Activated T-helper 1 cell treated with anti-CD3 and anti-CD28 coated beads, Interleukin-12 subunit alpha, Interleukin-12 subunit beta, Interleukin-2, Interleukin-4 antibody, amounts not matched to agents 30 ng/mL and 10 ng/mL and 1 ng/mL, durations not matched to agents 14 hours and 24 hours and 36 hours (primary cell): ENCODE measurements at places on chromosomes 2 and 18. TPM values are rescaled to one million over a fixed set of nuclear protein-coding genes. Genes with fewer than 3 reads are reported as not detected.

GRCh38 chr18:46329736-46330246 is 225.6 kb downstream of the HAUS1 start:
- peaks cover 42% of the 10 kb centered on the region for H3K27me3 ChIP-seq
- H3K4me1 ChIP-seq: peaks cover 12% of the 10 kb centered on the region
- no peak for DNase-seq
- H3K4me3 ChIP-seq: no peak overlapping the region

- DNase-seq: no peak
- no peak overlapping the region for H3K27ac ChIP-seq
- no peaks in the 10 kb centered on the region for H3K4me1 ChIP-seq
- H3K4me3 ChIP-seq: no peak overlapping the region
- H3K27me3 ChIP-seq: peaks cover 4% of the 10 kb centered on the region
Observed at GRCh38 chr2:100194951-100195350, 52.6 kb upstream of the AFF3 start.

DNA sequence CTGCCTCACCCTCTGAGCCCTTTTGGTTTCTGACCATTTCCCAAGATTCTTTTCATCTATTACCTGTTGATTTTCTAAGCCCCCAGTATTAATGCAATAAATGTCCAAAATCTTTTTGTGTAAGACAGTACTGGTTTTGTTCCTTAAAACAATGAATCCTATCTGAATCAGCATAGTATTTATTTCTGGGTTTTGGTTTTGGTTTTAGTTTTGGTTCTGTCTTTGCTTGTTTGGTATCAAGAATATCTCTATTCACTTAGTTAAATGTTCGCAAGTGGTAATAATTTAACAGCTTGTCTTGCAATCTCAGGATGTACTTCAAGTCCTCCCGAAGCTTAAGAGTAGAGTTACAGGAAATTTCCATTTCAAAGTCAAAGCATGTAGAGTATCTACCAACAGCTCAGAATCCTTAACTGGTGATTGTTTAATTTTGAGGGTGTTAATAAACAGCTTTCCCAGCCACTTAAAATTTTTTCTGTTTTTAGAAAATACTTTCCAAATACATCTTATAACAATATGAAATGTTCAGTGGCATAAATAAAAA is 67.7 kb upstream of the NEDD4L start:
- H3K4me1 ChIP-seq: no peaks in the 10 kb centered on the region
- H3K36me3 ChIP-seq: no peaks in the 10 kb centered on the region

DNA sequence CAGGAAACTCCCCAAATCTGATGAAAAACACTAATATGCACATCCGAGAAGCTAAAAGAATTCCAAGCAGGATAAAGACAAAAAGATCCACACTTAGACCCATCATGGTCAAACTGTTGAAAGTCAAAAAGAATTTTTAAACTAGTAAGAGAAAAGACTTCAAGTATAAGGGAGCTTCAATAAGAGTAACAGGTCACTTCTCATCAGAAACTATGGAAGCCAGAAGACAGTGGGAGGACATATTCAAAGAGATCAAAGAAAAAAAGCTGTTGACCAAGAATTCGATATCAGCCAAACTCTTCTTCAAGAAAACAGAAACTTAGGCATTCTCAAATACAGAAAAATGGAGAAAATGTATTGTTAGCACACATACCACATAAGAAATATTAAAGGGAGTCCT is 50.4 kb downstream of the ZC3H8 start:
- H3K27me3 ChIP-seq: no peaks in the 10 kb centered on the region
- peaks cover 38% of the 10 kb centered on the region for H3K36me3 ChIP-seq
- no peak overlapping the region for H3K27ac ChIP-seq

DNA sequence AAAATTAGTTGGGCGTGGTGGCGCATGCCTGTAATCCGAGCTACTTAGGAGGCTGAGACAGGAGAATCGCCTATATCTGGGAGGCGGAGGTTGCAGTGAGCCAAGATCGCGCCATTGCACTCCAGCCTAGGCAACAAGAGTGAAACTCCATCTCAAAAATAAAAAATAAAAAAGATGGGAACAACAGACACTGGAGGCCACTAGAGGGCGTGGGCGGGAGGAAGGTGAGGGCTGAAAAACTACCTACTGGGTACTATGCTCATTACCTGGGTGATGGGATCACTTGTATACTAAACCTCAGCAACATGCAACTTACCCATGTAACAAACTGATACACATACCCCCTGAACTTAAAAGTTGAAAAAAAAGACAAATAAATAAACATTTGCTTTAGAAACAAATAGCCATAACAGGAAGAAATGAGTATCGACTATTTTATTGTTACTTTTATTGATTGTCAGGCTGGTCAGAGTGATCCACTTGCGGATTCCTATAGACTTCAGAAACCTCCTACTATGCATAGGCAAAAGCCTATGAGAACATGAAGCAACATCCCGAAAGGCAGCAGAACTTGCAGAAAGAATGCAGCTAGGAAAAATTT is 61.0 kb downstream of the TMEM163 start:
- H3K4me3 ChIP-seq: no peak overlapping the region
- H3K36me3 ChIP-seq: no peaks in the 10 kb centered on the region
- H3K27me3 ChIP-seq: peaks cover 8% of the 10 kb centered on the region
- no peak overlapping the region for H3K27ac ChIP-seq
- peaks cover 27% of the 10 kb centered on the region for H3K4me1 ChIP-seq

DNA sequence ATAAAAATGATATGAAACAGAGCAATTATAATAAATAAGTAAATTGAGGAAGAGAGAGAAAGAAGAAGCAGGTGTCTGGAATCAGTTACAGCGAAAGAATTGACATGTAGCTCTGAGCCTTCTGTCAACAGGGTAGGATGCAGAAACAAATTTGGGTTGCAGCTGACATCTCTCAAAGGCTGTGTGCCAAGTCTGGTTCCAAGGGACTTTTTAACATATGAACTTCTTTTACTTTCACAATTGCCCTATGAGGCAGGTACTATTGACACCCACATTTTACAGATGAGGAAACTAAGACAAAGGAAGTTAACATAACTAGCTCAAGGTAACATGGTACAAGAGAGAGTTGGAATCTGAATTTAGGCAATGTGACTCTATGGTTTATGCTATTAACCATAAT is 260.0 kb downstream of the ASXL3 start:
- H3K27ac ChIP-seq: no peak overlapping the region
- no peak for DNase-seq
- no peaks in the 10 kb centered on the region for H3K27me3 ChIP-seq
- H3K4me1 ChIP-seq: no peaks in the 10 kb centered on the region

GRCh38 chr2:119184512-119184911 is 26.0 kb upstream of the C1QL2 start:
- H3K27ac ChIP-seq: no peak overlapping the region
- no peaks in the 10 kb centered on the region for H3K36me3 ChIP-seq
- no peaks in the 10 kb centered on the region for H3K27me3 ChIP-seq
- no peak overlapping the region for H3K4me3 ChIP-seq

DNA sequence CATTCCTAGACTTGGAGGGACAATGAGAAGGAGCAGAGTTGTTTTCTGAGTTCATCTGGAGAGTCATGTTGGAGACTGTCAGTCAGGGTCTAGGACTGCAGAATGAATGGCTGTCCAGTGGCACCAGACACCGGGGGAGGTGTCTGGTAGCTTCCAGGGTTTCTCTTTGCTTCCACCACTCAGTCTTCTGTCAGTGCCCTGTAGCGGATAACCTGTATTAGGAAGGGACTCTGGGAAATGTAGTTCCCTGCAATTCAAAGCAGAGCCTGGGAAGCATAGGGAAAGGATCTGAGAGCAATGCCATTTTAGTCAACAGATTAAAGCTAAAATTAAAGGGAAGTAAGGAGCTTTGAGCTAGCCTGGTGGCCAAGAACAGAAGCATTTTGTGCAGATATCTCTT is 257.9 kb downstream of the THSD7B start:
- no peaks in the 10 kb centered on the region for H3K36me3 ChIP-seq
- H3K27me3 ChIP-seq: no peaks in the 10 kb centered on the region
- H3K4me1 ChIP-seq: no peaks in the 10 kb centered on the region
- no peak for DNase-seq
- no peak overlapping the region for H3K4me3 ChIP-seq

- H3K4me3 ChIP-seq: no peak overlapping the region
- DNase-seq: no peak
- H3K36me3 ChIP-seq: no peaks in the 10 kb centered on the region
- peaks cover 2% of the 10 kb centered on the region for H3K27me3 ChIP-seq
Observed at GRCh38 chr2:105175231-105175630, 66.3 kb upstream of the GPR45 start.

The XIRP2 gene
- not detected in 2 replicates for total RNA-seq

The UGT1A9 gene
- not detected in 2 replicates for total RNA-seq

The SIGLEC15 gene
- total RNA-seq: not detected in 2 replicates
